NT2/D1 (cell line): ENCODE measurements at places on chromosomes 2 and 18.

DNA sequence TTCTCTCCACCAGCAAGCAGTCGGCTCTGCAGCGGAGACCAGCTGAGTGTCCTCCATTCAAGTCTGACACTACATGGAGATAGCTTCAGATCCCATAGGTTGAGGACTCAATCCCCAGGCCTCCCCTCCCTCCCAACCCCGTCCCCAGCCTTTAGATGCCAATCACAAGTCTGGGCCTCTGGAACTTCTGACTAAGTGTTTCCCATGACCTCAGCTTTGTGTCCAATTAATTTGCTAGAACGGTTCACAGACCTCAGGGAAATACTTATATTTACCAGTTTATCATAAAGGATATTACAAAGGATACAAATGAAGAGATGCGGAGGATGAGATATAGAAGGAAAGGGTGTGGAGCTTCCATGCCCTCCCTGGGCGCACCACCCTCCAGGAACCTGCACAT is 77.4 kb downstream of the MERTK start:
- DNase-seq: no peak

DNA sequence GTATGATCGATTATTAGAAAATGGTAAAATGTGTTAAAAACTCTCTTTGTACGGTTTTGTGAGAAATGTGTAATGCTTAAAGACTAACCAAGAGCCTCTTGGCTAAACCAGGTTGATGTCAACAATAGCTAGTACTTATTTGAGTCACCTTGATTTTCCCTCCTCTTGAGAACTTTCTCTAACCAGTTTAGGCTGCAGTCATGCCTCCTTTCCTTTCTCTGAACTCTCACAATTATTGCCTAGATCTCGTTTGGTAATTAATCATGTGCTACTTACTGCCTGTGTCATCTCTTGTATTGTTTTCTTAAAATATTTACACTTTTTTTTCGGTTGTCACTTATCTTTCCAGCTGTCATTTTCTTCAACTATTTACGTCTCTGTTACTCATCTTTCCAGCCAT is 1.1 kb upstream of the EPC2 start:
- no peak for DNase-seq

GRCh38 chr18:48621815-48622555 is 83.2 kb downstream of the CTIF start:
- no peak for DNase-seq

DNA sequence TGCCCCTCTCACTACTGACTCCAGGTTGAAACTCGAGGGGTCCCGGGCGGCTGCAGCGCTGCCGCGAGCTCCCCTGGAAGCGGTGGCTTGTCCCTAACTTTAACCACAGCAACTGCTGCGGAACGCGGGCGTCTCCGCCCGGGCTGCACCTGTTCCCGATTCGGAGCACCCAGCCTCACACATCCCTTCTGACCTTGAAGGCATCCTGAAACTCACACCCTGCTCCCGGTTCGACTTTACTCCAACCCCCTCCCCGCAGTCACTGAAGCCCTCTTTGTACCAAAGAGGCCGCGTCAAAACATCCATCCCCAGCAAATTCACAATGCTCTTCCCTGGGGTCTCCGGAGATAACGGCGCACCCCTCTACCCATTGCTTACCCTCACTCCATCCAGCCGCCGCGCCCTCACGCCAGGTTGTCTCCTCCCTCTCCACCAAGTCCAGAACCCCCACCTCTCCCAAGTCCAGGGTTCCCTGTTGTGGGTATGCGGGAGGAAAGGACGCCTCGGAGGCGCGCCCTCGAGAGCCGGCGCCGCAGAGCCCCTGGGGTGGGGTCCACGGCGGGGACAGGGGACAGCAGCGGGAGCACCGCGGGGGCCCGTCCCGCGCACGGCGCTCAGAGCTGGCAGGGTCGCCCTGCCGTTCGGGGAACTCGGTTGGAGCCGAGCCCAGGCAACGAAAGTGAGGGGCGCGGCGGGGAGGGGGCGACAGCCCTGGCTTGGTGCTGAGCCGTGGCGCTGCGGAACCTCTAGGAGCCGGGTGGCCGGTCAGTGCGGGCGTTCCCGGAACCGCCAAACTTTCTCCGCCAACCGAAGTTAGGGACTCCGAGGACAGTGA is 934 bp downstream of the MYO5B start:
- no peak for DNase-seq

DNA sequence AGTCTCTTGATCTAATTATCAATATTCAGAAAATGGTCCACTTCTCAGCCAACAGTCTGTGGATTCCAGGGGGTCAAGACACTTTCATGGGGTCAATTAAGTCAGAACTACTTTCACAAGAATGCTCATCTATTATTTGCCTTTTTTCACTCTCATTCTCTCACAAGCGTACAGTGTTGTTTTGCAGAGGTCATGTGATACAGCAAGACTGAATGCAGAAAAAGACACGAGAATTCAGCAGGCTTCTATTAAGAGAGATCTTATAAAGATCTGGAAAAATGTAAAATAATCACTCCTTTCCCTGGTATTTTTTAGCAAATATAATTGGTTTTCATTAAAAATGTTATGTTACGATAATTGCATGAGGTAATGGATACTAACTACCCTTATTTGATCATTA is 8.7 kb downstream of the RPRD1A start:
- no peak for DNase-seq

DNA sequence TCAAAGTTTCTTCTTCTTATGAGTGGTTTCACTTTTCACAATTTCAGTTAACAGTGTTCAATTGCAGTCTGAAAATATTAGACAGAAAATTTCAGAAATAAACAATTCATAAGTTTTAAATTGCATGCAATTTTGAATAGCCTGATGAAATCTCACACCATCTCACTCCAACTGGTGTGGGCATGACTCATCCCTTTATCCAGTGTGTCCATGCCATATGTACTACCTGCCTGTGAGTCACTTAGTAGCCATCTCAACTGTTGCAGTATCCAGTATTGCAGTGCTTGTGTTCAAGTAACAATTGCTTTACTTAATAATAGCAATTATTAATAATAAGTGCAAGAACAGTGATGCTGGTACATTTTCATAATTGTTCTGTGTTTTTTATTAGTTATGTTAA is 1202.5 kb downstream of the DSC3 start:
- DNase-seq: no peak

GRCh38 chr18:50410008-50410407 is 35.2 kb downstream of the SKA1 start:
- no peak for DNase-seq

DNA sequence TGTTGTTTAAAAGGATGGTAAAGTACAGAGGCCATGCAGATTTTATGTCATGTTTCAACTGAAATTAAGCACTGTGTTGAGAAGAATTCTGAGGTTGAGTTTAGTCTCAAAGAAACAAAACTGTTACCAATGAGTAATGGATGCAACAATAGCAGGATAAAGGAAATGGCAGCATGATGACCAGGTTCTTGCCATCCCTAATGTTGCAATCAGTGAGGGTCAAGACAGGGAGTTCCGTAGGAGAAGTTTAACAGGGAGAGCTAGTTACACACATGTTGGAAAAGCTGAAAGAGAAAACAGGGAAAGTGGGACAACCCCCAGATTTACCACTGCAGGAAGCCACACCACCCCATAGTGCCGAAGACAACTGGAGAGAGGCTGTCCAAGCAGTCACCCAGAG is 343.8 kb upstream of the EPHA4 start:
- DNase-seq: no peak

DNA sequence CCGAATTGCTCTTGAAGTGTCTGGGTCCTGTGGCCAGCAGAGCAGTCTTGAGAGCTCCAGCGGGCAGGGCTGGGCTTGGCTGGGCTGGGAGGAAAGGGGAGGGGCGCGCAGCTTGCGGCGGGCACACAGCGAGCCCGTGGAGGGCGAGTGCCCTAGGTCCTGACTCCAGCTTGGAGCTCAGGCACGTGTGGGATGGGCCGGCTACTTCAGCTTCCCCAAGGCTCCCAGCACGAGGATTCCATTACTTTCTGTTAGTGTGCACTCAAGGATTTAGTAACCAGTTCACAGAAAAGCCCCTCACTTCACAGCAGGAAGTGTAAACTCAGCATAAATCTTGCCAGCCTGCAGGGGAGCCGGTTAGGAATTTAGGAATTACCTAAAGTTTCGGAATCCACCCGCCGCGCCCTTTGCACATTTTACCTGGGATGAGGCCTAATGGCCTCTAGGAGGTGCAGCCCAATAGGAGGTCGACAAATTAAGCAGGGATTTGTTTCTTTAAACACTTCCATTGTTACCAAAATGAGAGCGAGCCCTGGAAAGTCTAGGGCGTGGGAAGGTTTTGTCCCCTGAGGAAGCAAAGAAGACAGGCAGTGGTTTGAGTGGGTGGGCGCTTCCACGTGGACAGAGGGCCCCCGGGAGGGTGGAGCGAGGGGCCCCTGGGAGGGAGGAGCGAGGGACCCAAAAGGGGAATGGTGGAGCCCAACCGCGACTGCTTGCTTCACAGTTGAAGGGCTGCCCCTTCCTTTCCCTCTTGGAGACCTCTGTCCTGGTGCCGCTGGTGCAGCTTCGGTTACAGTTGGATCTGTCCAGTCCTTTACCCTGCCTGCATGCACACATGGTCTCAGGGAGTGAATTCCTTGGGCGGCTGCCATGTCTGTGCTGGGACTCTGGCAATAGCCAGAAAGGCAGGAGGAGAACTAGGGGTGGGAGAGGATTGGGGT is 93.3 kb downstream of the CTAGE1 start:
- DNase-seq: no peak

- DNase-seq: no peak
Observed at GRCh38 chr2:118990757-118991545, 49.0 kb downstream of the MARCO start.

GRCh38 chr18:26503382-26503781 is 45.0 kb downstream of the KCTD1 start:
- no peak for DNase-seq

DNA sequence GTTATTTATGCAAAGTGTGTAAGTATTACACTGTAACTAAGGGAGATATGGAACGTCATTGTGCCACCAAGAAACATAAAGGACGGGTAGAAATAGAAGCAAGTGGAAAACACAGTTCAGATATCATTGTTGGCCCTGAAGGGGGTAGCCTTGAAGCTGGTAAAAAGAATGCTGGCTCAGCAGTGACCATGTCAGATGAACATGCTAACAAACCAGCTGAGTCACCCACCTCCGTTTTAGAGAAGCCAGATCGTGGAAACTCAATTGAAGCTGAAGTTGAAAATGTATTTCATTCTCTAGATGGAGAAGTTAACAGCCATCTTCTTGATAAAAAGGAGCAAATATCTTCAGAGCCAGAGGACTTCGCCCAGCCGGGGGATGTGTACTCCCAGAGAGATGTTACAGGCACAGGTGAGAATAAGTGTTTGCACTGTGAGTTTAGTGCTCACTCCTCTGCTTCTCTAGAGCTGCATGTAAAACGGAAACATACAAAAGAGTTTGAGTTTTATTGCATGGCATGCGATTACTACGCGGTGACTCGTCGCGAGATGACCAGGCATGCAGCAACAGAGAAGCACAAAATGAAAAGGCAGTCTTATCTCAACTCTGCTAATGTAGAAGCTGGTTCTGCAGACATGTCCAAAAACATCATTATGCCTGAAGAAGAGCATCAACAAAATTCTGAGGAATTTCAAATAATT is 36.1 kb downstream of the ZNF407 start:
- no peak for DNase-seq

GRCh38 chr2:163906410-163906809 is 170.6 kb upstream of the FIGN start:
- DNase-seq: no peak

DNA sequence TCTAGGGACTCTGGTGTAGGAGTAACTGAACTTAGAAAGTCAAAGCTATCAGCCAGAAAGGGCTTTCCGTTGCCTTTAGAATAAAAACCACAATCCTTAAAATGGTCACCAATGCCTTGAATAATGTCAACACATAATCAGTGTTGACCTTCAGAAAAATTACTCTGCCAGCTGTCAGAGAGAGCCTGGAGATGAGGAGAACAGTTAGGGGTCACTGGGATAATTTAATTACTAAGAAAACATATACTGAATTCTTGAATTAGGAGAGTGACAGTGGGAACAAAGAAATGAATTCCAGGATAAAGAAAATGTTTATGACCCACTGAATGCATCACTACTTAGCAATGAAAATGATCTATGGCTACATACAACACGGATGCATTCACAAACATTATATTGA is 23.4 kb upstream of the UGP2 start:
- no peak for DNase-seq

DNA sequence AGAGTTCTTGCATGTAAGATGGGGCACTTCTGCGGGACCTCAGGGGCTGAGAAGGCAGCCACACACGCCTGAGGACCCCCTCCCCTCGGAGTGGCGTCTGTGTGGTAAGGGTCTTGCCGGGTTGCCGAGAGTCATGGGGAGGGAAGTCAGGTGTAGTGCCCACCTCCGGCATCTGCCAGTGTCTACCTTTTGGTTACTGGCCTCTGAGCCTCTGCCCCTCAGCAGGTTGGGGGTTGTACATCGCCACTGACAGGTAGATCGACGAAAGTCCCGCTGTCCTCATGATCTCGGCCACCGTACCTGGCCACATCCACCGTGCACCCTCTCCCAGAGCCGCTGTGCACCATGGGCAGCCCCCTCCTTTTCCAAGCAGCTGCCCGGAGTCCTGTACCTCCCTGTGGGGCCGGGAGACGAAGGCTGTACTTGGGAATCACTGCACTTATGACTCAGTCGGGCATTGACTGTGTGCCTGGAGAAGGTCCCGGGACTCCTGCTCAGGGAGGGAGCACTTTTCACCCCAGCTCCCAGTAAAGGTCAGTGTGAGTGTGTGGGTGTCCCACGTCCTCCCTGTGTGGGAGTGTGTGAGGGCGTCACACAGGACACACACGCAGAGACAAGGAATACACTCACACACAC is 332.4 kb upstream of the MYT1L start:
- DNase-seq: no peak
